H9 (cell line): ENCODE measurements at places on chromosomes 7 and 10. TPM values are rescaled to one million over a fixed set of nuclear protein-coding genes. Genes with fewer than 3 reads are reported as not detected.
A peak's percentile ranks its signal among the peaks of the same experiment; 100 is the strongest.

CEP55 gene
- total RNA-seq, result 16.1 and 17.8 TPM in 2 replicates

DNA sequence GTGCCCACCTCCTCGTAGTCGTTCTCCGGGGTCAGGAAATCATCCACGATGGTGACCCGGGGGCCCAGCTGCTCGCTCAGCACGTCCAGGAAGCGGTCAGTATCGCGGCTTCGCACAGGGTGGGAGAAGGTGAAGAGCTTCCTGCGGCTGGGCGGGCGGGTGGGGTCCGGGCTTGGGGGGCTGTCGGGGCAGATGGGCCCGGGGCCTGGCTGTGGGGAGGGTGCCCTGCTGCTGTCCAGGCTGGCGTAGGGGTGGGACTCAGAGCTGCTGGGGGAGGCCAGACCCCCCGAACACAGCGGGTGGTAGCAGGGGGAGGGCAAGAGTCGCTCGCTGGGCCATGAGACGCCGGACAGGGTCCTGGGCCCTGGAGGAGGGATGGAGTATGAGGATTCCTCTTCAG is 42.3 kb downstream of the GRID2IP start:
- H3K27ac ChIP-seq, result no peak overlapping the region
- H3K36me3 ChIP-seq, result peaks cover 3% of the 10 kb centered on the region; the same call in 1 of the 3 replicates
- no peaks in the 10 kb centered on the region for H3K27me3 ChIP-seq
- H3K4me3 ChIP-seq, result no peak overlapping the region
- no peak for DNase-seq

IGF2BP3 gene
- 180 and 197 TPM in 2 replicates for total RNA-seq

GRCh38 chr7:96708872-96709271 is 774 bp downstream of the SEM1 start:
- peaks cover 22% of the 10 kb centered on the region for H3K36me3 ChIP-seq
- DNase-seq, result no peak
- peak overlapping the region; percentile 95 for H3K4me3 ChIP-seq
- no peaks in the 10 kb centered on the region for H3K27me3 ChIP-seq
- H3K27ac ChIP-seq, result no peak overlapping the region

GRCh38 chr10:97777143-97777542 is 5.3 kb upstream of the SFRP5 start:
- H3K4me1 ChIP-seq, result peaks cover 1% of the 10 kb centered on the region; the same call in 1 of the 2 replicates
- peaks cover 8% of the 10 kb centered on the region; the same call in 1 of the 2 replicates for H3K27me3 ChIP-seq
- no peak overlapping the region for H3K27ac ChIP-seq
- DNase-seq, result no peak

DNA sequence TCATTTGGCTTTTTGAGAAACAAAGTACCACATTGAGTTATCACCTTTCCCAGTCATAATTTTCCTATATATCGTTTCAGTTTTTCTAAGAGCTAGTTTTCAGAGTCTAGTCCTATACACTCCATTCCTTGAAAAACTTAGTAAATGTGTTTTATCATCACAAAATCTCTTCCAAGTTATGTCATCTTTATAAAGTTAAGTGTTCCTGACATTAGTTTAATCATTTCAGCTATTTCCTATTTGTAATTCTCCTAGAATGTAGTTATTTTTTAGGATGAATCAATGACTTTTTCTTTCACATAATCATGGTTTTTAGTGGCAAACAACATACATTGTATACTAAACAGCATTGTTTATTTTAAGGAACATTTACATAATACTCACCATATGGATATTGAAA is 191.7 kb upstream of the BET1 start:
- no peak overlapping the region for H3K4me3 ChIP-seq
- H3K27ac ChIP-seq, result no peak overlapping the region
- no peak for DNase-seq
- no peaks in the 10 kb centered on the region; the same call in 1 of the 2 replicates for H3K36me3 ChIP-seq
- no peaks in the 10 kb centered on the region for H3K27me3 ChIP-seq
- H3K4me1 ChIP-seq, result no peaks in the 10 kb centered on the region

GIMAP7 gene
- total RNA-seq, result not detected in 2 replicates

DNA sequence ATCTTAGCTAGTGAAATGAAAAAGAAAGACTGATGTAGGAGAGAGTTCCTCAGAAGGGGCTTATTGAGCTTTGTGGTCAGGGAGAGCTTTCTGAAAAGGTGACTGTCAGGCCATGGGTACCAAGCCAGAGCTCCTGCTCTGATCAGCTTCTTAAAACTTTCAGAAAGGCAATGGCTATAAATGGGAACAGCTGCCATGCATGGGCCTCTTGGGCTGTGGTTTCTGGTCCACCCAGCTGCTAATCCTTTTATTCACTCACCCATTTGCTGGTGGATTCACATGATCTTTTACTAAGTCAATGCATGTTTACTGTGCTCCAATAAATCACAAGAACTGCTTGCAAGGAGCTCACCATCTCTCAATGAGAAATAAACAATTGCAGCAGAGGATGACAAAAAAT is 60.1 kb upstream of the ZPBP start:
- H3K27ac ChIP-seq, result no peak overlapping the region
- H3K36me3 ChIP-seq, result no peaks in the 10 kb centered on the region
- DNase-seq, result no peak
- H3K4me3 ChIP-seq, result no peak overlapping the region
- H3K27me3 ChIP-seq, result no peaks in the 10 kb centered on the region

- no peak overlapping the region for H3K27ac ChIP-seq
- no peaks in the 10 kb centered on the region for H3K4me1 ChIP-seq
- no peak for DNase-seq
- H3K27me3 ChIP-seq, result no peaks in the 10 kb centered on the region
Observed at GRCh38 chr10:44715136-44715535, 196.0 kb upstream of the TMEM72 start.

- H3K27me3 ChIP-seq, result no peaks in the 10 kb centered on the region
- H3K27ac ChIP-seq, result no peak overlapping the region
- H3K4me3 ChIP-seq, result no peak overlapping the region
- DNase-seq, result no peak
- H3K4me1 ChIP-seq, result no peaks in the 10 kb centered on the region
- no peaks in the 10 kb centered on the region for H3K36me3 ChIP-seq
Observed at GRCh38 chr7:121030308-121030707, 41.8 kb downstream of the CPED1 start.

- no peaks in the 10 kb centered on the region for H3K36me3 ChIP-seq
- peak overlapping the region; percentile 93 for H3K4me3 ChIP-seq
- no peaks in the 10 kb centered on the region for H3K27me3 ChIP-seq
- H3K27ac ChIP-seq, result no peak overlapping the region
- peaks cover 5% of the 10 kb centered on the region; the same call in 1 of the 2 replicates for H3K4me1 ChIP-seq
Observed at GRCh38 chr10:102646610-102647442, 2.5 kb downstream of the TRIM8 start.

DNA sequence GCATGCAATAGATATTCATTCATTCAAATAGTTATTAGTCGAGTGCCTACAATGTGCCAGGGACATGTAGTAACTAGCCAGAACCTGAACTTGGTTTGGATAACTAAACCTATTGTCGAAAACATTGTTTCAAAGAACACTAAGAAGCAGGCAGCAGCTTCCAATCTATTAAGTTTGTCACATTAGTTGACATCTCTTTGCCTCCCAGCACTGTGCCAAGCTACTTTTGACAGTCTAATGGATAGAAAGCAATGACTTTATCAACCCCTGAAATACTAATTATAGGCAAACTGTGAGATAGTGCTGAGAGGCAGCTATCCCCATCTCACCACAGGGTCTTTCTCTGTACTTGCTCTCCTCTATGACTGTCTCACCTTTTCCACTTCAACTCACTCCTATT is 22.4 kb upstream of the RELN start:
- no peaks in the 10 kb centered on the region for H3K27me3 ChIP-seq
- no peak overlapping the region for H3K4me3 ChIP-seq
- no peaks in the 10 kb centered on the region for H3K4me1 ChIP-seq

DNA sequence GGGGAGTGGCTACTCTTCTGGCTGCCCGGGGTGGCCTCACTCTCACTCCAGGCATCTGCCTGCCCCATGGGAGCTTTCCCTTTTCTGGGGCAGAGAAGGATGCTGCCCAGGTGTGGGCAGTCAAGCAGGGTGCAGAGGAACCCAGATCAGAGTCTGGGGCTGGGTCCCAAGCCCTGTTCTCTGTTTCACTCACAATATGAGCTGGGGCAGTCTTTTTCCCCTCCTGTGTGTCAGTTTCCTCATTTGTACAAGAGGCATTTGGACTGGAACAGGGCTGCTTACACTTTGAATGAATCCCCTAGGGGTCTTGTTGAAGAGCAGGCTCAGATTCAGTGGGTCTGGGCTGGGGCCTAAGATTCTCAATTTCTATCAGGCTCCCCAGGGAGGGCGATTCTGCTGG is 38.4 kb upstream of the AQP1 start:
- no peaks in the 10 kb centered on the region; the same call in 1 of the 2 replicates for H3K4me1 ChIP-seq
- H3K27me3 ChIP-seq, result no peaks in the 10 kb centered on the region
- H3K4me3 ChIP-seq, result no peak overlapping the region
- peaks cover 11% of the 10 kb centered on the region; the same call in 1 of the 2 replicates for H3K36me3 ChIP-seq

CLCN1 gene
- 0.11 and 0.13 TPM in 2 replicates for total RNA-seq

DNA sequence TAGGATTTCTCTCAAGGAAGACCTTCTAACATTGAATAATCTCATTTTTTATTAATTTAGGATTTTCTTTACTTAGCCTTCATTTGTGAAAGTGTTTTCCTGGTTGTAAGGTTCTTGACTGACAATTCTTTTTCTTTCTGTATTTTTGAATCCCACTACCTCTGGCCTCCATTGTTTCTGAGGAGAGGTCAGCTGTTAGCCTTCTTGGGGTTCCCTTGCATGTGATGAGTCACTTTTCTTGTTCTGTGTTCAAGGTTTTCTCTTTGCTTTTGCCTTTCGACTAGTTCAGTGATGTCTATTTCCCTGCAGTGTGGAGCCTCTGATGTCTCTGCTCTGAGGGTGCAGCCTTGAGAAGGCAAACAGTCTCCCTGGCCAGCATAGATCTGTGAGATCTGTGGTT is 304.1 kb upstream of the ZNF32 start:
- peak; percentile 3 for DNase-seq
- H3K4me3 ChIP-seq, result no peak overlapping the region
- H3K36me3 ChIP-seq, result peaks cover 8% of the 10 kb centered on the region; the same call in 2 of the 3 replicates
- H3K27me3 ChIP-seq, result no peaks in the 10 kb centered on the region
- no peak overlapping the region for H3K27ac ChIP-seq

GRCh38 chr10:19971343-19972052 is 155.3 kb downstream of the PLXDC2 start:
- peaks cover 1% of the 10 kb centered on the region; the same call in 1 of the 2 replicates for H3K4me1 ChIP-seq
- H3K27ac ChIP-seq, result no peak overlapping the region
- H3K4me3 ChIP-seq, result no peak overlapping the region

APBB1IP gene
- total RNA-seq, result not detected in 2 replicates

GRCh38 chr10:133269367-133269766 is 7.3 kb downstream of the ADAM8 start:
- no peaks in the 10 kb centered on the region for H3K27me3 ChIP-seq
- H3K4me3 ChIP-seq, result no peak overlapping the region
- DNase-seq, result no peak
- no peaks in the 10 kb centered on the region for H3K4me1 ChIP-seq
- H3K36me3 ChIP-seq, result no peaks in the 10 kb centered on the region

- H3K4me3 ChIP-seq, result no peak overlapping the region
- H3K27me3 ChIP-seq, result no peaks in the 10 kb centered on the region
- no peaks in the 10 kb centered on the region for H3K36me3 ChIP-seq
- no peaks in the 10 kb centered on the region for H3K4me1 ChIP-seq
Observed at GRCh38 chr7:93374345-93374940, 142.3 kb downstream of the VPS50 start.

DNA sequence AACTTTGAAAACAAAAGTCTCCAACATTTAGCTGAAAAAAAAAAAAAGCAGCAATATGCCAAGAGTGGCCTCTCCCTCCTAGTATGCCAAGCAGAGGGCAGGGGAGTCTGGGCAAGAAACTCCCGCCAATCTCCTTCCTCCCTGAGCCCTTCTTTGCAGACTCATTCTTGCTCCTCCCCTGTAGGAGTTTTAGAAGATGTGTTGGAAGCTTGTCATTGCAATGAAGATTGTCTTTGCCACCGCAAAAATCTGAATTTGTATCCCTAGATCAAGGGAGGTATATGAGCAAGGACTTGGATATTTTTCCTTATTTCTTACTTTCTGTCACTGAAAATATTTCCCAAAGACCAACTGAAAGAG is 2.6 kb upstream of the TNS3 start:
- peaks cover 4% of the 10 kb centered on the region; the same call in 1 of the 2 replicates for H3K27me3 ChIP-seq
- no peak overlapping the region for H3K27ac ChIP-seq
- H3K4me3 ChIP-seq, result no peak overlapping the region

C7orf33 gene
- not detected in 2 replicates for total RNA-seq

DNA sequence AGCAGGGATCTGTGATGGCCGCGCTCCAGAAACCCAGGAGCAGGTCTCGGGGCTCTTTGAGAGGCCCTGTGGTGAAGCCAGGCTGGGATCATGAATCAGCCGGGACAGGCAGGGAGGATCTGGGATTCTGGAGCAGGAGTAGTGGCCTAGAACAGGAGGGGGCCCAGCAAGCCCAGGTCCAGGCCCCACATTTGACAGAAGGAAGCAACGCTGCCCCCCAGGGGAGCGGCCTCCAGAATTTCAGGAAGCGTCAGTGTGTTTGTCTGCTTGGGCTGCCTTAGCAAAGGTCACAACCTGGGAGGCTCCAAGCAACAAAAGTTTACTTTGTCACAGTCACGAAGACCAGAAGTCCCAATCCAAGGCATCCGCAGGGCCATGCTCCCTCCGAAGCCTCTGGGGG is 36.8 kb downstream of the CLRN3 start:
- no peaks in the 10 kb centered on the region for H3K36me3 ChIP-seq
- H3K4me3 ChIP-seq, result no peak overlapping the region
- no peaks in the 10 kb centered on the region for H3K4me1 ChIP-seq
- no peak overlapping the region for H3K27ac ChIP-seq

ABCB4 gene
- 0.20 and 0.26 TPM in 2 replicates for total RNA-seq

PPP1R3C gene
- 1.1 and 1.2 TPM in 2 replicates for total RNA-seq

- H3K4me3 ChIP-seq, result peak overlapping the region; percentile 16; the same call in 1 of the 3 replicates
- H3K27ac ChIP-seq, result no peak overlapping the region
- H3K4me1 ChIP-seq, result peaks cover 17% of the 10 kb centered on the region; the same call in 1 of the 2 replicates
Observed at GRCh38 chr7:130274983-130275591, 8.4 kb downstream of the CPA2 start.

- no peaks in the 10 kb centered on the region for H3K27me3 ChIP-seq
- no peak for DNase-seq
- no peaks in the 10 kb centered on the region for H3K36me3 ChIP-seq
- no peak within 1 kb of the TSS for H3K27ac ChIP-seq
- no peaks in the 10 kb centered on the region for H3K4me1 ChIP-seq
- no peak within 1 kb of the TSS for H3K4me3 ChIP-seq
Observed at GRCh38 chr7:138700857-138701536, at the start of gene SVOPL. Gene SVOPL (minus strand): TSS chr7:138701362. CDS start chr7:138679045, 22,317 bp downstream.

PILRB gene
- total RNA-seq, result 43.5 and 50.1 TPM in 2 replicates

- H3K27me3 ChIP-seq, result no peaks in the 10 kb centered on the region
- H3K4me1 ChIP-seq, result no peaks in the 10 kb centered on the region; the same call in 1 of the 2 replicates
- H3K4me3 ChIP-seq, result no peak overlapping the region
- H3K36me3 ChIP-seq, result no peaks in the 10 kb centered on the region
- DNase-seq, result no peak
Observed at GRCh38 chr10:112509558-112510291, 62.7 kb downstream of the VTI1A start.

DNA sequence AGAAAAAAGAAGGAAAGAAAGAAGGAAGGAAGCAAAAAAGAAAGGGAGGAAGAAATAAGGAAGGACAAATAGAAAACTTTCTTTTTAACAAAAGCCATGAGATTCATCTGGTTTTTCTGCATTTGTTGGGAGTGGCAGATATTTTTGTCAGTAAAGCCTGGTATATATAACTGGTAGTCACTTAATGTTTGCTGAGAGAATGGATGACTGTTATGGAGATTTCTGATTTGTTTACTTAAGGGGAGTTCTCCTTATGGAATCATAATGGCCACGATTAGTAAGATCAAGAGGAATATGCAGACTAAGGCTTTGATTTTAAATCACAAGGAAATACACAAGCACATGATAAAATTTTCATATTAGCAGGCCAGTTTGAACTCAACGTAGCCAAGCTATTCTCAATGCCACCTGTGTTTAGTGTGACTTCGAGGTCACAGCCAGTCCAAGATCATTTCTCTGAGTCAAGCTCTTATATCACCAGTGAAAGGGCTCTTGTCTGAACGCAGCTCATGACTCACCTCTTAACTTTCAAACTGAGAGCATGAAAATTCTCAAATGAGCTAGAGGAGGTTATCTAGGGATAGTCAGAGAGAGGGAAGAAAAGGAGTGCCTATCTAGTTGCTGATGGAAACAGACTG is 445.1 kb upstream of the ZMIZ1 start:
- peaks cover 3% of the 10 kb centered on the region; the same call in 1 of the 2 replicates for H3K4me1 ChIP-seq
- H3K27me3 ChIP-seq, result no peaks in the 10 kb centered on the region
- no peak overlapping the region for H3K27ac ChIP-seq
- H3K36me3 ChIP-seq, result no peaks in the 10 kb centered on the region
- DNase-seq, result no peak
